ENCODE measurements at places on chromosomes 7 and 10. TPM values are rescaled to one million over a fixed set of nuclear protein-coding genes. Genes with fewer than 3 reads are reported as not detected.

GRCh38 chr10:69632516-69633199, 2.6 kb downstream of the FAM241B start:
- DNase-seq = no peak

GRCh38 chr7:29285444-29285793, 90.8 kb downstream of the CHN2 start:
- DNase-seq = no peak

- no peak for DNase-seq
Observed at GRCh38 chr7:143967398-143967797, 12.8 kb downstream of the OR2F1 start.

- DNase-seq = no peak
Observed at GRCh38 chr7:79622781-79623180, 169.3 kb upstream of the MAGI2 start.

- DNase-seq = no peak
Observed at GRCh38 chr7:151866761-151867655, 9.9 kb downstream of the PRKAG2 start.

DNA sequence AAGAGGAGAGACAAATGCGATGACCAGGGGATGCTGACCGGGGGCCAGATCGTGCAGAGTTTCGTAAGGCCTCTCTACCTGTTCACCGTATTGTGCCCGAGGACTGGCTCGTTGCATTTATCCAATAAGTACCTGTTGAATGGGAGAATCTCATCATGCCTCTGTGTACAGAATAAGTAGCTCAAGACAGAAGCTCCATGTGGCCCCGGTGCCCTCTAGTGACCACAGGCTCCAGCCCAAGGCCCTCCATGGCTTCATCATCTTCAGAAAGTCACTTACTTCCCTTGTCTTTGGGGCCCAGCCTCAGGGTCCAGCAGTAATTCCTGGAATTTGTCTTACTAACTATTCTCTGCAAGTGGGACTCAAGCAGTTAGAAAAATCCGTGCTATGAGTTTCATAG, 151.0 kb downstream of the CHN2 start:
- DNase-seq = peak; percentile 55

- no peak for DNase-seq
Observed at GRCh38 chr7:148266795-148267194, 323.8 kb upstream of the C7orf33 start.

GRCh38 chr7:155766966-155767916, 45.0 kb downstream of the SHH start:
- no peak for DNase-seq

DNA sequence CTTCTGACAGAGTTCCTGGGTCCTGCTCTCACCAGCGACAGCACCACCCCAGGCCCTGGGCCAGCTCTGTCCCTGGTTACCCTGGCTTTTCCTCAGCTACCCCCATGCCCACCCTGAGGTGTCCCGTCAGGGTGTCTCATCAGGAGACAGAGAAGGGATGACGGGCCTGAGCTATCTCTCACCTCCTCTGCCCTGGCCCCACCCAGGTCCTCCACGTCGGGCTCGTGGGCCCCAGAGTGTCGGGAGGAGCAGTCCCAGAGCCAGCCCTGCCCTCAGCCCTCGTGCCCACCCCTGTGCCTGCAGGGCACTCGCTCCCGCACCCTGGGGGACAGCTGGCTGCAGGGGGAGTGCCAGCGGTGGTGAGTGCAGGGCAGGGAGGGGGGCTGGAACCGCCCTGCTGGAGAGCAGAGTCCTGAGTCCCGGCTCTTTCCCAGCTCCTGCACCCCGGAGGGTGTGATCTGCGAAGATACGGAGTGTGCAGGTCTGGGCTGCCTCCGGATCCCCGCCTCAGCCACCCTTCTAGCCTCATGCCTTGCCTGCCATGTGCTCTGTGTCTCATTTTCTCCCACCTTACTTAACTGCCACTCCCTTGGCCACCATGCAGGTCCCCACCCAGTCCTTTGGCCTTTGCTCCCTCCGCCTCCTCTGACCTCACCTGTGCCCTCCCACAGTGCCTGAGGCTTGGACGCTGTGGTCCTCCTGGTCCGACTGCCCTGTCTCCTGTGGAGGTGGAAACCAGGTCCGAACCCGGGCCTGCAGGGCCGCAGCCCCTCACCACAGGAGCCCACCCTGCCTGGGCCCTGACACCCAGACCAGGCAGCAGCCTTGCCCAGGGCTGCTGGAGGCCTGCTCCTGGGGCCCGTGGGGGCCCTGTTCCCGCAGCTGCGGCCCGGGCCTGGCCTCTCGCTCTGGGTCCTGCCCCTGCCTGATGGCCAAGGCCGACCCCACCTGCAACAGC, 16.7 kb upstream of the ZNF862 start:
- DNase-seq = no peak

GRCh38 chr10:114432566-114433093, 28.3 kb upstream of the AFAP1L2 start:
- no peak for DNase-seq

GRCh38 chr10:131869344-131869743, 31.5 kb upstream of the PPP2R2D start:
- DNase-seq = no peak

GRCh38 chr10:132616996-132617736, 79.6 kb downstream of the INPP5A start:
- DNase-seq = no peak

GRCh38 chr10:113104047-113104446, 154.0 kb downstream of the TCF7L2 start:
- DNase-seq = no peak

- DNase-seq = no peak
Observed at GRCh38 chr7:158015403-158016179, 572.0 kb downstream of the PTPRN2 start.

GRCh38 chr7:116786791-116787443, 75.5 kb upstream of the CAPZA2 start:
- peak; percentile 18 for DNase-seq

DNA sequence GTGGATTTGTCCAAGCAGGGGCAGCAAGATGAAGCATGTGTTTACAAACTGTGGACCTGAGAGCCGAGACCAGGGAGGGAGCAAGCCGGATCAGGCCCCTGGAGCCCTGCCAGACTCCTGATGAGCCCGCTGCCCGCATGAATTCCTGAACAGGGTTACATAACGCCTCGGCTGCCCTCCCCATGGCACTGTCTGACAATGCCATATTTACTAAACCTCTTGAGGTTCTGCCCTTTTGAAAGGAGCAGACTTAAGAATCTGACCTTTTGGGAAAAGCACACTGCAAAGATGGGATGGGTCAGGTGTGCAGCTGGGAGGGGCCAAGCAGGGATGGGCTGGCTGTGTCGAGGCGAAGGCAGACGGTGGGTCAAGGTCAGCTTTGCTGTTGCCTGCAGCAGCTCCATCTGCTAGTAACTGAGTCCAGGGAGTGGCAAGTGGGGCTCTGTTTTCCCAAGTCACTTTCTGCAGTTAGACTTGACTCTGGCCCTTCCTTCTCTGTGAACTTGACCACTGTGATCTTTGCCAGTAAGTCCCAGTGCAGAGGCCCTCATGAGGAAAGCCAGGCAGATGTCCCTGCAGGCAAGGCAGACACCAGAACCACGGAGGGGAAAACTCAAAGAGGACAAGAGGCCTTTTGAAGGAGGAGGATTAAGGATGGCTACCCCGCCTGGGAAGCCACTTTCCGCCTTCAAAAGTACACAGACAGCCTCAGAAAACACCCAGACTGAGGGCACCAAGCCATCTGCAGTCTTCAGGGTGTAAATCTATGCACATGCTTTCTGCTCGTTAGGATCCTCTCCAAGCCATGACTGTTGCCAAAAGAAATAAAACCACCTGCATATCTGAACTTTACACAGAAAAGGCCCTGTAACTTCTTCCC, 175.8 kb downstream of the TNS3 start:
- no peak for DNase-seq

GRCh38 chr7:148382596-148382995, 208.0 kb upstream of the C7orf33 start:
- DNase-seq = no peak

PLAC9 gene
- not detected for total RNA-seq

CDNF gene
- total RNA-seq = 1.9 TPM

SPDYE2 gene
- total RNA-seq = not detected

C1QL3 gene
- total RNA-seq = 0.80 TPM

MKI67 gene
- total RNA-seq = 19.7 TPM

TMEM196 gene
- not detected for total RNA-seq

ADCYAP1R1 gene
- 39.3 TPM for total RNA-seq

LRIT1 gene
- not detected for total RNA-seq
